ENCODE measurements at places on chromosomes 13 and 19.

DNA sequence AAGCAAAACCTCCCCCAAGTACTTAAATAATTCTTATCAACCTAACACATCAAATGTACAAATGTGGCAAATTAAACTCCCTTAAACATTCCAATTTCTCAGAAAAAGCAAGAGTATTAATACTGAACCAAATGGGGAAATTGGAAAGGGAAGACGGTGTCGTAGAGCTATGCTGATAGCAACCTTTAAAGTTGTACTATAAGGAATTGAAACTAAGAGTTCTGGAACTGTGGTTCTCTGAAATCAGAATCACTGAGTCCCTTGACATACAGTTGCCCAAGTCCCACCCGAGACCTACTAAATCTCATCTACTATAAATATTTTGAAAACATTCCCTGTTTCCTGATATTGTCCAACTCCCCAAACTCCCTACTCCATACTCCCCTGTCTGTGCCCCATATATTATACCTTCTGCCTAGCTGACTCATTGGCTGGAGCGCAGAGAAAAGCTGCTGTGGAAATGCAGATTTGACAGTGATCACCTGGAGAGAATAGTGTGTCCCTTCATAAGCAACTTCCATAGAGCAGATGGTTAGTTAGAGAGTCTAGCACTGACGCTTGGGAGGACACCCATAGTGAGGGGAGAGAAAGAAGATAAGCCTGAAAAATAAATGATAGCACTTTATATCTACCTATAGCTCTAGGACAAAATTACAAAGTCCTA is 51.4 kb upstream of the ITM2B start:
- no peak for DNase-seq

- DNase-seq, result no peak
Measured at GRCh38 chr13:24212674-24213073, 52.2 kb downstream of the SPATA13 start.

DNA sequence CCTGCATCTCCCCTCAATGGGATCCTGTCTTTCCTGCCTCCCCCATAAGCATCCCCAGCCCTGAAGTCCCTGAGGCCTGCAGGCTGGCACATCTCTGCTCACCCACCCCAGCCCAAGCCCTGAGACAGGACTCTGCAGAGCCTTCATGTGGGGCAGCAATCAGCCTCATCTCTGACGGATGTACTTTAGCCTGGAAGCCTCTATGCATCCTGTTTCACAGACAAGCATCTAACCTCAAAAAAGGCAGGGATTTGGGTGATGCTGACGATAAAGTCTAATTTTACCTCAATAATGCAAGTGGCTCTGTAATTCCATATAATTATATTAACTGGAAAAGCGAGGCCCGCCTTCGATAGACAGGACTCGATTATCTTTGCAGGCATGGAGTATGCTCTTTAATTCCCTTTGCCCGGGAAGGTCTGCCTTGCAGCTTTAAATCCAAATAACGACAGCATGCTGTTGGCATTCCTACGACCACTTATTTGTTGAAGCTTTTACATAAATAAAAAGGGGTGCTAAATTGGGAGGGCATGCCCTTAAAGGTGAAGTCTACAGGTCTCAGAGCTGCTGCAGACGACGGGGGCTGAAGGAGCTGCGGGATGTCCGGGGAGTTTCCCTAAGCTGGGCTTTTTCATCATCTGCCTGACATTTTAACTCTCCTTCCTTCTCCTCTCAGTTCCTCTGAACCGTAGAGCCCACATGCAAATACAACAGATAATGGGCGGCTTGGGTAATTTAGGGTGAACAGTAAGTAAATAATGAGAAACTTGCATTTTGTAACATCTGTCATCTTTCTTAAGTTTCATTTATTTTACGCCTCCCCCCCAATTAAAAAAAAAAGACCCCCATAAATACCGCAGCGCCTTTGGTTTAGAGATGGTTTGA is 211.5 kb downstream of the URI1 start:
- no peak for DNase-seq

DNA sequence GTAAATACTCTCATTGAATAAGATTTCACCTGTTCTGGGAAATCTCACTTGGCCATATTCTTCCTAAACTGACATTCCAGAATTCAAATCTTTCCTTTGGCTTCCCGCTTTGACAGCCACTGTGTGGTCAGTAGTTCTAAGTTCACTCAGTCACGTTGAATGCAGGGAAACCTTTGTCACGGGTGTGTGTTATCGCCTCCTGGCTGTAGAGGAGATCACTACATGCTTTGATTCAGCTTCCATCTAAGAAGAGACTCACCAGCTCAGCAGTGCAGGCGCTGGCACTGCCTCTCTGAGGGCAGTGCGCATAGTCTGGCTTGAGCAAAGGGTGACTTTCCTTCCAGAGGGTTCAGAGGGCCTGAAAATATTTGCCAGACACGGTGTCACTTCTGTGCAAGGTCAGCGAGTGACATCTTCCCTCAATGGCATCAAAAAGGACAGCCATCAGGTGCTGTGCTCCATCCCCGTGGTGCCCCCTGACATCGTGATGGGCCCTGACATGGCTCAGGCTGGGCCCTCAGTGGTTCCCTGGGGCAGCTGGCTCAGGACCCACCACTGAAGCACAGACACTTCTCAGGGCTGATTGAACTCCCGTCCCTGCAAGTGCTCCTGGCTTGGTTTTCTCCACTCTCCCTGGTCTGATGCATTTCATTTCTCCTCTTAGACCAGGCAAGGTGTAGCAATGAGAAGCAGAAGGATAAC is 635.4 kb upstream of the ARGLU1 start:
- DNase-seq, result no peak

DNA sequence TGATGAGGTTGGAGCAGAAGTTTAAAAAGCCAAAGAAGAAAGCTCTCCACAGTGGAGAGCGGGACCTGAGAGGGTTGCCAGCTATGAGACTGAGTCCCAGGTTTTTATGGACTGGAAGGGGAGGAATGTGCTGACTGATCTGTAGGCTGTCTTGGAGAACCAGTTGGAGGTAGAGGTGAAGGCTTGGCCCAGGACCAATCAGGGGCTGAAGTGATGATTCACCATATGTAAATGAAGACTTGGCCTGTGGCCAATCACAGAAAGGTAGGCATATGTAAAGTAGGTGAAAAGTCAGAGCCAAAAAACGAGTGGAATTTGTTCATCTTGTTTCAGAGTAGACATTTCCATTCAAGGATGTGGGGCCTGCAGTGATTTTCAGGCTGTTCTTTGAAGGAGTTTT is 17.5 kb upstream of the KBTBD6 start:
- no peak for DNase-seq

- DNase-seq, result peak; percentile 7
Measured at GRCh38 chr19:15812060-15812722, 3.3 kb downstream of the OR10H1 start.

DNA sequence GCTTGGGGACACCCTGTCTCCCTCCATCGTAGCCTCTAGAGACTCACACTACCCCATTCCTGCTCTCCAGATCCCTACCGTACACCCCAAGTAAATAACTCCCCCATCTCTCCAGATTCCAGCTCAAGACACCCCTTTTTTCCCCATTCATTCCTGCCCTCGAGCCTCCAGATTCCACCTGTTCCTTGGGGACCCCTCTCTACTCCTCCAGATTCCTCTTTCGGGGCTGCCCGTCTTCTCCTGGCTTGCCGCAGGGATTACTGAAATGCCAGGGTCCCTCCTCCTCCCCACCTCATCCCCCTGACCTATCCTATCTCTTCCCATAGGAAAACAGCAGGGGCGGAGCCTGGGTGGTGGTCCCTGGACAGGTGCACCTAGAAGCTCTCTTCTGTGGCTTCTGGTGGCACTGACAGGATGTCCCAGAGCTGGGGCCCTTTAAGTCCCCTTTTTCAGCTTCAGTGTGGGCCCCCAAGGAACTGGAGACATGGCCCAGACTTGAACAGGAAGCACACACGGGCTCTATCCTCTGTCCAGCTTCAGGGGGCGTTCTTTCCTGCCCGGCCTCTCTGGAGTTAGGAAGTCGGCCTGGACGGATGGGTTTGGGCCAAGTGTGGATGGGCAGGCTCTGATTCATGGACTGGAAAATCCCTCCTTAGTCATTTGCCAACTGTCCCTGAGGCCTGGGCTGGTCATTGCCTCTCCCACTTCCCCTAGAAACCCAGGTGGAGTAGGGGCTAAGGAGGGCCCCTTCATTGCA is 1.2 kb downstream of the ZSWIM4 start:
- no peak for DNase-seq

- no peak for DNase-seq
Measured at GRCh38 chr13:90105276-90105675, 1242.2 kb upstream of the MIR17HG start.

- no peak for DNase-seq
Measured at GRCh38 chr19:14021474-14021873, 6.5 kb upstream of the RLN3 start.

DNA sequence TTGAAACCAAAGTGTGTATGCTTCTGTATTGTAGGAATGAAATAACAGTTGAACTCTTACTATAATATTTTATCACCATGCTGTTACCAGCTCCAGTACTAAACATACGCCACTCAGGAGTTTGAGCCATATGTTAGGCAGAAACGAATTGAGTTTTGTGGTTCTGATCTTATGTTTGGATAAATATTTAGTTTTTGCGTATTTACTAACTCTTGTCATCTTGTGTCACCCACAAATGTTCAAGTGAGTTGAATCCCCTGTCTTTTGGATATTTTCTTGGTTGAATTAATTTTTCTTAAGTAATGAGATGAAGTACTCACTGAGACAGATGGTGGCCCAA is 1.5 kb downstream of the FNDC3A start:
- DNase-seq, result no peak

- no peak for DNase-seq
Measured at GRCh38 chr13:23020246-23020843, 160.4 kb upstream of the SGCG start.

DNA sequence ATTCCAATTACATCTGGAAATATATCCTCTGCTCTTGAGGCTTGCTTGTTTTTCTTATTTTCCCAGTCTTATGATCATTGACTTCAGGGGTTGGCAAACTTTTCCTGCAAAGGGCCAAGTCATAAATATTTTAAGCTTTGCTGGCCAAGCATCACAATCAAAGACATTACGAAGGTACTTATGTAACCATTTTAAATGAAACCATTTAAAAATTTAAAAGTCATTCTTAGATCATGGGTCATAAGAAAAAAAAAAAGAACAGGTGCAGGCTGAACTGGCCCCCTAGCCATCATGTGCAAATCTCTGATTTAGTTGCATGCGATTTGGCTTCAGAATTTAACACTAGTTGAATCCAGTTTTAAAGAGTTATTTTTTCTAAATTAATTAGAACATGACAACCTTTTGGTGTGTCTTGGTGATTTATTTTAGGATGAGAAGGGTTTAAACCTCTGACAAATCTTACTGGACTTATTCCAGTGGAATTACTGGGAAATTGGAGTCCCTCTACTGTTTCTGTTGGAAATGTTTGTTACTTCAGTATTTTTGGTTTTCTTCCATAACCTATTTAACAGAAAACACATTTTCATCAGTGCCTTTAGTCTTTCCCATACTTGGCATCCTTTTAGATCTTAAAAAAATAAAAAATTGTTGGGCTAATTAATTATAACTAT is 148.1 kb downstream of the NHLRC3 start:
- DNase-seq, result no peak

DNA sequence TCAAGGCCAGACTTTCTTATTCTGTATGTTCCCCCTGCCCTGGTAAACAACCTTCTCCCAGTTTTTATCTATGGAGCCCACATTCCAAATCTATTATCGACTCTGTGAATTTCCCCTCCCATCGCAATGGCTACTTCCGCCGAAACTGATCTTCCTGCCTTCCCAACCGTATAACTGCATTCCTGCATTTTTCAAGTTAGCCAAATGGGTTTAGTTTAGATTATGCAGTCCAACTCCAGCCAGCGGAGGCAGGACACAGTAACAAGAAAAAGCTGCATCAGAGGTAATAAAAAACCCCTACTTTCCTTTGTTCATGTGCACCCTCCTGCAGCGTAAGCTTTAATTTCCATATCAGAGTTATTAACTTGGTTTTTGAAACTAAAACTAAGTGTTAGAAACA is 112.2 kb upstream of the ZNF91 start:
- DNase-seq, result no peak

- DNase-seq, result no peak
Measured at GRCh38 chr19:54029301-54029700, 34.4 kb downstream of the VSTM1 start.

- DNase-seq, result no peak
Measured at GRCh38 chr19:56942756-56943155, 102.2 kb upstream of the PEG3 start.

GRCh38 chr13:53250272-53250875 is 221.8 kb downstream of the OLFM4 start:
- DNase-seq, result no peak

GRCh38 chr19:1317274-1318003 is 31.8 kb downstream of the EFNA2 start:
- no peak for DNase-seq

- no peak for DNase-seq
Measured at GRCh38 chr19:30293051-30293785, 79.0 kb upstream of the ZNF536 start.

DNA sequence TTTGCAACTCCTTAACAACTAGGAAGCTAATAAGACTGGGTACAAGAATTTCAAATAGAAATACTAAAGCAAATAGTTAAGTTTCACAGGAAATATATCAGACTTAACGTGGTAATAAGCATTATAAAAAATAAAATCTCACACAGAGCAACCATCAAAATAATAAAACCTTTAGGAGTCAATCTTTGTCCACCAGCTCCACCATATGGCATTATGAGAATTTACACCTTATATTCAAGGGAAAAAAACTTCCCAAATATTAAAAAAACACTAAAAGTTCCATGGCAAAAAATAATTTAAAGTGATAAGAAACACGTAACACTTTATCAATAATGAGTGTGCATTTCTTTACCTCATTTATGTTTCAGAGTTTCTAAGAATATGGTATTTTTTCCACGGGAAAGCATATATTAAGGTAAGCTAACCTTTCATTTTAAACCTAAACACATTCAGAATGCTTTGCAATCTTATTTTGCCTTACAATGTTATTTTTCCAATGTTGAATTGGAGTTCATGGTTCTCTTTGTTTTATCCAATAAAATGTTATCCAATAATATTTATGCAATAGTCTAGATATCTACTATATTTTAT is 423.2 kb upstream of the SGCG start:
- no peak for DNase-seq

DNA sequence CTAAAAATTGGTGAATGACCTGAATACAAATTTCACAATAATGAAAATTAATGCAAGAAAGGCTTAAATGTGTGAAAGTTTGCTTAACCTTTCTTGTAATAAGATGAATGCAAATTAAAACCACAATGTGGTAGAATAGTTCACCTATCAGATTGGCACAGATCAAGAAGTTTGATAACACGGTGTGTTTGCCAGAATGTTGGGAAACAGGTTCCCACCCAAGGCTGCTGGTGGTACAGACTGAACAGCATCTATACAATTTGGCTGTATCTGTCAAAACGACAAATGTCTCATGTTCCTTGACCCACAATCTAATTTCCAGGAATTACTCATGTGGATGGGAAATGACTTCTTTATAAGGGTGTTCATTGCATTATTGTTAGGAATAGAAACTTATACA is 8.6 kb upstream of the IRS2 start:
- no peak for DNase-seq

DNA sequence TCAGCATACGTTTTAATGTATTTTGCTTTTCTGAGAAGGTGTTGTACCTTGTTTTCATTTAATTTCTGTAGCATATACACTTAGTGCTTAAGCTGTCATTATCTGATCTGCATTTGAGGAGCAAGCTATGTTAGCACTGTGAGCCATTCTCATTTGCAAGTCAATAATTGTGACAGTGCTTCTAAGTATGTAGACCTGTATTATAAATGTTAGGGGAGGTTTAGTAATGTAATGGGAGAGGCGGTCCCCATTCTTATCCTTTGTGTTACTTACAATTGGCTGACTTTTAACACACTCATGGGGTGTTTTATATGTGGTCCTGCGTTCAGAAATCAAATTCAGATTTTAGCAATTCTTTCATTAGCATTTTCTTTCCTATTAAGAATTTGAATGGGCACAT is 90.2 kb downstream of the GPC6 start:
- DNase-seq, result no peak
